Thoracic aorta (tissue), 2 donors: ENCODE measurements at places on chromosomes 16 and 17.

GRCh38 chr17:81444610-81445339, 49.5 kb downstream of the BAHCC1 start:
- DNase-seq: no peak

DNA sequence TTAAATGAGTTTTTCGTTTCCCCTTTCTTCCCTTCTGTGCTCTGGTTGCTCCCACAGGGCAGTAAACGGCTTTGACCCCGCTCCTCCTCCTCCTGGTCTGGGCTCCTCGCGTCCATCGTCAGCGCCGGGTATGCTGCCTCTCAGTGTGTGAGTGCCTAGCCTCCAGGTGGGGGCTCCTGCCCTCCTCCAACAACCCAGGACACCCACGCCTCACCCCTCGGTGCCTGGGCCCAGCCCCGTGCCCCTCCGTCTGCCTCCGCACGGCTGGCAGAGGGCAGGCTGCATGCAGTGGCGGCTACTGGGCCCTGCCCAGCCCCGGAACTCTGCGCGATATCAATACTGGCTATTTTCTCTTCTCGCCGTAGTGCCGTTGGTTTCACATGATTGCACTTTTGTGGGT, 31.2 kb downstream of the NDEL1 start:
- no peak for DNase-seq

- no peak for DNase-seq
These were observed 68.2 kb downstream of the ABCC12 start for GRCh38 chr16:48087639-48088038.

- no peak for DNase-seq
These were observed 52.1 kb downstream of the SCNN1B start for GRCh38 chr16:23354246-23354645.

GRCh38 chr16:80812593-80812992, 8.2 kb upstream of the CDYL2 start:
- no peak for DNase-seq

- peak; percentile 45 for DNase-seq
These were observed 43.5 kb downstream of the REXO5 start for GRCh38 chr16:20849589-20850390.
